ENCODE measurements at places on chromosomes 4 and X.

DNA sequence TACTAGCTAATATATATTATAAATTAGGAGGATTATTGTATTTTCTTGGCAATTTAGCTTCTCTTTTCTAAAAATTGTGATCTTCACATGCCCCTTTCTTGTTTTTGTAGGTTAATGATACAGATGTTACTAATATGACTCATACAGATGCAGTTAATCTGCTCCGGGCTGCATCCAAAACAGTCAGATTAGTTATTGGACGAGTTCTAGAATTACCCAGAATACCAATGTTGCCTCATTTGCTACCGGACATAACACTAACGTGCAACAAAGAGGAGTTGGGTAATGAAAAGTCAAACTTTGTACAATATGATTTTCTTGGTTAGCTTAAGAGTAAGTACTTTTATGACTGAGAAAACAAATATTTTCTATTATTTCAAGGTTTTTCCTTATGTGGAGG is 74.1 kb downstream of the SLC10A6 start:
- DNase-seq: no peak

- DNase-seq: no peak
Measured at GRCh38 chrX:42869011-42869410, 91.0 kb upstream of the PPP1R2C start.

DNA sequence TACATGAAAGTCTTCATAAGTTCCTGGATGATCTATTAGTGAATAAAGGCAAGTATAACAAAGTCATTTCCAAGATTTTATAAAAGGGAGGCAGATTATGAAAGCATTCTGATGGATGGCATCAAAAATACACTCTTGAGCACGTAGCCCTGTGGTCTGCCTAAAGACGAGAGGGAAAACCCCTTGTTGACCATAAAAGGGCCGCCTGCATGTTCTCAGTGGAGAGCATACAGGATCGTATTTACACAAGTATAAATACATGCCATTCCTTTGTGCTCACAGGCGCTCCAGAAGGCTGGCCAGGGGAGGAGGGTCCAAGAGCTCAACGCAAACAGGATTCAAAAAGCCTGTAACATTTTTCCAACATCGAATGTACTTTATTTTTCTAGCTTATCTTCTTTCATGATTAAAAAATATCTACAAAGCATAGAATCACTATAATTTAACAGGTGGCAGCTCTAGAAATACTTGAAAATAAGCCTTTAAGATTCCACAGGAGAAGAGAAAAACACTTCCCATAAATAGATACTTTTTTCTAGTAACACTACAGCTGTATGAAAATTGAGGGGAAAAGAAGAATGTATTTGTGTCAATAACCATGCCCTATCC is 29.6 kb downstream of the PDGFC start:
- DNase-seq: no peak

- no peak for DNase-seq
Measured at GRCh38 chrX:1601051-1601767, 9.8 kb downstream of the AKAP17A start.

DNA sequence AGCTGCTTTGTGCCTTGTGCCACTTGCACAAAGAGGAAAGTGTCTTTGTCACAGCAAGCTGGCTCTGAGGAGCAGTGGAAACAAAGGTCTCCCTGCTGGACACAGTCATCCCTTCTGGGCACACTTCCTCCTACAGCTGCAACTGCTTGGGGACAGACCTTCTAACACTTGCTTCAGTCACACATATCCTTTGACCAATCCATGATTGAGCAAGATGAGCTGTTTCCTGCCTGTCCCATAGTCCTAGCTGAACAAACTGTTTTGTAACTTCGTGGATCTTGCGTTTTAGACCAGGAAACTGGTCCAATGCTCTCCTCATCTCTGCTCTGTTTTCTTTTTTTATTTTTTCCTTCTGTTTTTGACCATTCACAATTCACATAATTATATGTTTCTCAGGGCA is 98.5 kb downstream of the RRAGB start:
- DNase-seq: no peak

DNA sequence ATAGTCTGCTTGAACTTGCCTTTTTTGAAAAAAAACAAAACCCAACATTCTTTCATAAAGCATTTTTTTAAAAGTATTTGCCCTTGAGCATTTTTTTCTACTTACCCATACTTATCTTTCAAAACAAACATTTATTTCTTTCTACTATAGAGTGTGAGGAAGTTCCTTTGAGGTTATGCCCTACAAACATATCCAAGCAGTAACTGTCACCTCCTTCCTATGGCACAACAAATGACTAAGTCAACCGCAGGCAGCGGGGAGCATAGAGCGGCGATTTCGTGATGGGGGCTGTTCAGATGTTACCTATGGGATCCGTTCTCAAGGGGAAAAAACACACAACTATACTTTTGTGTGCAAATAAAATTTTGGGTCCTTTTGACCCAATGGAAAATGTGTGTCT is 19.4 kb downstream of the SPRY1 start:
- DNase-seq: peak; percentile 39

DNA sequence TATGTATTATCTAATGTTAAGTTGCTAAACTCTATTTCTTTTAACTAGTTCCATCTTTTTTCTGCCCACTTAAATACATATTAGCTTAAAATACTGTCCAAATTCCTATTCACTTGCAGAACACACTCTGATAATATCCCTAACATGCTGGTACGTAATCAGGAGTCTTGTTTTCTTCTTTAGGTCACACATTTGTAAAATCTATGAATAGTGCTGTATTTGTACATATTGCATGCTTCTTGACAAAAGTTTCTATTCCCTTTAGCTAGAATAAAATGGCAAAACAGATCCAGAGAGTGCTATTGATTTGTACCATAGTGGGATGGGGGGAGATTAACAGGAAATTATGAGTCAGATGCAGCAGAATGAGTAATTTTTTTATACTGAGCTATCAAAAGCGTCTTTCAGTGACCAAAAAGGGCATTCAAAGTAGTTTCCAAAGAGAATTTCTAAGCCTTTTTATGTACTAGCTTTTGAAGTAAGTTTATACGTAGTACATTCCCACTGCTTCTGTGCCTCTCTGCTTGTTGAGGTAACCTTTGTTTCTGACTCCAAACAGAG is 126.5 kb downstream of the PTPN13 start:
- DNase-seq: no peak

GRCh38 chrX:19758539-19758938 is 128.9 kb downstream of the SH3KBP1 start:
- DNase-seq: no peak

GRCh38 chr4:122668241-122668640 is 47.4 kb upstream of the IL21 start:
- no peak for DNase-seq

DNA sequence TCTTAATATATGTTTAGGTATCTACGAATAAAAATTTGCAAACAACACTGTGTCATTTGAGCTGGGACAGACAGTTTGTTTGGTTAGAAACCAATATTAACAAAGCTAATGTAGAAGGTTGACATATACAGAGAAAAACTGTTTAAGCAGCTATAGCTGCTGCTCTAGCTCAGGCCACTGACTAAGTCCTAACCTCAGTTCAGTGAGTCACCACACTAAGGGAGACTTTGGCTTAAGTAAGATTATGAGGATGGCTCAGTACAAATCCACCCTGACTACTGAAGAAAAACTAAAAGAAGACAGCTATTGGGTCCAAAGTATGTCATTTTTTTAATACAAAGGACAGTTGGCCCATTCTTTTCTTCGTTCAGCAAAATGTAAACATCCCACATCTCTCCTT is 717.3 kb upstream of the ACTRT1 start:
- DNase-seq: no peak

GRCh38 chrX:151736685-151737084 is 2.1 kb downstream of the CNGA2 start:
- no peak for DNase-seq

DNA sequence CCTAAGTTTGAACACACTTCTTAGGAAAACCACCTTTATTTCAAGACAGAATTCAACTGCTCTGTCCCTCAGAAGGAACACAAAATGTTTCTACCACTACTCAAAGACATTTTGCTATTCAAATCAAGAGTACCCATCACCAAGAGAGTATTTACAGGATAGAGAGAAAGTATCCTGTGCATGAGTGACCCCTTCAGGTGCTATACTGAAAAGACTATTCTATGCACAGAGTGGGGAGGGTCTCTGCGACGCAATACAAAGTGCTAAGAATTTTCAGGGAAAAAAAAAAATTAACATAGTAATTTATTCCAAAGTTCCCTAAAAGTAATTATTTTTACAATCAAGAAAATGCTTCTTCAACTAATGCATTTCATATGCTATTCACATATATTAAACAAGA is 346.4 kb upstream of the FAM241A start:
- DNase-seq: no peak

DNA sequence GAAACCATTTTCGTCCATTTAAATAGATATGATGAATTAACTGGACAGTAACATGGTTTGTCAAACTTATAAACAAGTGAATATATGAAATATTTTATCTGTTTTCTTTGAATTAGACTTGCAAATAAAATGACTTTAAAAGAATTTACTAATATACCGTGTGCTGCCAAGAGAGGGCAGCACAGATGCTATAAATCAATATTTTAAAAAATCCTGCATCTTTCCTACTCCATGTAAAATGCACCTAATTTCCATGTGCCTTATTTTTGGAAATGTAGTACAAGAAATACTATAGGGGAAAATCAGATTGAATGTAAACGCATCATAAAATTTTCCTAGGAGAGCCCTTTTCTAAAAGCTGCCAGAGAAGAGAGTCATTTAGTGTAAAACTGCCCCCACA is 62.2 kb downstream of the PRKX start:
- no peak for DNase-seq
